Stimulated activated CD4-positive, alpha-beta T cell treated with anti-CD3 and anti-CD28 coated beads, Interleukin-2, amount 100 ng/mL, for 48 hours (primary cell): ENCODE measurements at places on chromosomes 12 and 14.

- no peak for DNase-seq
Measured at GRCh38 chr12:16238661-16239060, 38.8 kb downstream of the SLC15A5 start.

GRCh38 chr12:49332891-49333371 is 4.1 kb downstream of the C1QL4 start:
- DNase-seq: no peak

DNA sequence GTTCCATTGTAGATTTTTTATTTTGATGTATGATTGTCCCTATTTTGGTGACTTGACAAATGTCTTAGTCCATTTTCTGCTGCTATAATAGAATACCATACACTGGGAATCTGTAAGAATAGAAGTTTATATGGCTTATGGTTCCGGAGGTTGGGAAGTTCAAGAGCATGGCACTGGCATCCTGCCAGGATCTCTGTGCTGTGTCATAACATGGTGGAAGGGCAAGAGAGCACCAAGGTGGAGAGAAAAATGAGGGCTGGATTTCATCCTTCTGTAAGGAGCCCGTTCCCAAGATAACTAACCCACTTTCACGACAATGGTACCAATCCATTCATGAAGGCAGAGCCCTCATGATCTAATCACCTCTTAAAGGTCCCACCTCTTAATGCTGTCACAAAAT is 176.7 kb downstream of the TMEM132D start:
- DNase-seq: no peak

DNA sequence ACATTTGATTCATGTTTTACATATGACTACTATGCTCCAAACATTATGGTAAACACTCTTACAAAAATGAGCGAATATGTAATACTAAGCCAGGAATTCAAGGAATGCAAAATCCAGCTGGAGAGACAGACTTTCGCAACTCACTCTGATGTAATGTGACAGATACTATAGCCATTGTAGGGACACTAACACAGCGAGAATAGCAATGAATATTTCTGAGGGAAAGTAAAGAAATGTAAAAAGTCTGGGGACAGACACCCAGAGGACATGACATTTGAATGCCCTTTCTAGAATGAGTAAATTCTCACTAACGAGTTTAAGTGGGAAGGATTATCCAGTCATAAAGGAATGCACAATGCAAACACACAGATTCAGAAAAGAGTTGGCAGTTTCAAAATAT is 121.9 kb downstream of the PIK3C2G start:
- no peak for DNase-seq

DNA sequence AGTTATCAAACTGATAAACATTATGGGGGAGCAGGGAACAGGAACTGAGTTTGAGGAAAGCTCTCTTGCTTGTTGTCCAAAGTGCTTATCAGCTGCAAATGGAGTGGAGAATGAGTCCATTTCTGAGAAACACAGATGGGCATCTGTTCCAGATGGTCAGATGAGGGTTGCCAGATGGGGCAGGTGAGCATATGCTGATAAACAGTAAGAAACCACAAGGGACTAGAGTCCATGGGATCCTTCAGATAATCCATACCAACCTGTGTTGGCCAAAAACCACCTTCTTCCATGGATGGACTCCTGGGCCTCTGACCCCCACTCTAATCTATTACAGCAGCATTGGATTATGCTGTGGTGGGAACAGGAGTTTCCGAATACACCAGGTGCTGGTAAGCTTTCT is 38.3 kb downstream of the GNS start:
- no peak for DNase-seq
